CD4-positive, alpha-beta memory T cell (primary cell): ENCODE measurements at places on chromosomes 2 and 18. TPM values are rescaled to one million over a fixed set of nuclear protein-coding genes. Genes with fewer than 3 reads are reported as not detected.

DNA sequence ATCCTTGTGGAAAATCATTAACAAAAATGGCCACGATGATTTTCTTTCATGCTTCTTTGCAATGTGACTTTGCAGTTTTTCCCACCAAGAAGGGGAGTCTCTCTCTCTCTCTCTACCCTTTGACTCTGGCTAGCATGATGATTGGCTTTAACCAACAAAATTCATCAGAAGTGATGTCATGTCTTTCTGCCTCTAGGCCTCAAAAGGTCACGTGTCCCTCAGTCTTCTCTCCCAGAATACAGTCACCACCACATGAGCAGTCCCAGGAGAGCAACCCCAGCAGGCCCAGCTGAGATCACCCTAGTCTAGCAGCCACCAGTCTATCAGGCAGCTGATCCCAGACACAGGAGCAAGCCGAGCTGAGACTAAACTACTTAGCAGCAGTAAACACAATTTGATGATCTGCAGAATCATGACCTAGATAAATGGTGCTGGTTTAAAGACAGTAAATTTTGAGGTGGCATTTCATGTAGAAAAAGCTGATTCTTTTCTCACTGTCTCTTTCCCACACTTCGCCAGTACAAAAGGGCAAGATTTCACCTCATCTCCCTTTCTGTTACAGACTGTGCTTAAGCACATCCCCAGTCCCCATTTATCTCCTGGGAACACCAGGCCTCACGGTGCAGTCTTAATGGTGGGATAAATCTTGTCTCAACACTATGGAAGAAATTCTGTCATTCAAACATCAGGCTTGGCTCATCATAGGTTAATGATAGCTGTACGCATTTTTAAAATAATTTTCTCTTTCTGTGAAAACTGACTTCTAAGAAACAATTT lies 132.7 kb downstream of the SCG2 start:
- H3K4me1 ChIP-seq: no peaks in the 10 kb centered on the region
- no peak for DNase-seq
- H3K27ac ChIP-seq: no peak overlapping the region
- no peaks in the 10 kb centered on the region for H3K36me3 ChIP-seq
- no peaks in the 10 kb centered on the region for H3K27me3 ChIP-seq

- H3K36me3 ChIP-seq: no peaks in the 10 kb centered on the region
- H3K4me1 ChIP-seq: no peaks in the 10 kb centered on the region
- H3K4me3 ChIP-seq: no peak overlapping the region
- H3K27ac ChIP-seq: no peak overlapping the region
- H3K27me3 ChIP-seq: no peaks in the 10 kb centered on the region
Measured at GRCh38 chr2:6401301-6401700, 464.4 kb downstream of the CMPK2 start.

DNA sequence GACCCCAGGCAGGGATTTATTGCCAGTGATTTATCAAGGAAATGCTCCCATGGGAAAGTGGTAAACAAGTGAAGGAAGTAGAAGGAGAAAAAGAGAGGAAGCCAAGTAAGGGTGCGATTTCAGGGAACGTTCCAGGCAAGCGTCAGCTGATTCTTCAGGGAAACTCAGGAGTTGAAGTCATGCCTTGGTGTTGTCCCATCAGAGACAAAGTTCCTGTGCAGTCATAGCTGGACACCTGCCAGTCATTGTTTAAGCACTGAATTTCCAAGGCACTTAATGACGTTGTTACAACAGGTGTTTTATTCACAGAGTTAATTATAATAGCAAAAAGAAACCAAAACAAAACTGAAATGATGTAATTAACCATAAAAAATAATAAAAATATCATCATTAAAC lies 381.8 kb upstream of the CRIM1 start:
- DNase-seq: no peak
- no peaks in the 10 kb centered on the region for H3K27me3 ChIP-seq
- H3K27ac ChIP-seq: no peak overlapping the region
- peaks cover 19% of the 10 kb centered on the region for H3K4me1 ChIP-seq

DNA sequence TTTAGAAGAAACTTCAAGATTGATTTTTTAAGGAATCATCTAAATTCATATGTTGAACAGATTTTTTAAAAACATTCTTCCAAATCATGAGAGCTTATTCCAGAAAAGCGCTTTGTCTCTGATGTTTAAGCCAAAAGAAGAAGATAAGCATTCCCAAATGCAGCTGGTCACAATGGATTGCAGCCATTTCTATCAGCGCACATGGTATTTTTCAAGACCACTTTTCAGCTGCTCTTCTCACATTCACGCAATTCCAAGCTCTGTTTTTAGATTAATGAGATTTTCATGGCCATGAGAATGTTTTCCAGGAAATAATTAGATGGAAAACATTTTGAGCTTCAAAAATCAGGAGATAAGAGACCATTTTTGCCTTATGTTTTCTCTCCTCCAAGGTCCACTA lies 8.7 kb downstream of the OSBPL1A start:
- no peak overlapping the region for H3K27ac ChIP-seq
- H3K4me1 ChIP-seq: no peaks in the 10 kb centered on the region
- H3K36me3 ChIP-seq: no peaks in the 10 kb centered on the region
- DNase-seq: no peak
- no peaks in the 10 kb centered on the region for H3K27me3 ChIP-seq

Gene NEB
- total RNA-seq: 2.1 TPM

- H3K4me1 ChIP-seq: no peaks in the 10 kb centered on the region
- no peak for DNase-seq
- H3K36me3 ChIP-seq: no peaks in the 10 kb centered on the region
- no peak overlapping the region for H3K27ac ChIP-seq
Measured at GRCh38 chr2:104866883-104867812, 13.2 kb downstream of the POU3F3 start.

Gene DNAJC5G
- total RNA-seq: not detected

DNA sequence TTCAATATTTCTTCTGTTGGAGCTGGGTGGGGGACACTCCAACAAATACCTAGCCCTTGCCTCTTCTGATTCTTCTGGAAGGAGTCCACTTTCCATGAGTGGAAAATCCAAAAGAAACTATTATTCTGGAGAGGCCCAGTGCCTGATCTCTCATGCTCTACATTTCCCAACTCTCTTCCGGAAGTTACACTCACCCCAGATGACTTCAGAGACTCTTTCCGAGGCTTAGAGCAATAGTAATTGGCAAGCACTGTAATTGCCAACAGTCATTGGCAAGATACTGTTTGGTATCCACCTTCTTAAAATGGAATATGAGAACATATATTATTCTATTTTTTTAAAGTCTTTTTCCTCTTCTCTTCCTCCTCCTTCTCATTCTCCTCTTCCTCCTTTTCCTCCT lies 60.5 kb upstream of the CYRIA start:
- no peaks in the 10 kb centered on the region for H3K4me1 ChIP-seq
- H3K4me3 ChIP-seq: no peak overlapping the region
- no peaks in the 10 kb centered on the region for H3K36me3 ChIP-seq
- H3K27me3 ChIP-seq: no peaks in the 10 kb centered on the region
- no peak for DNase-seq

Gene CLEC4F
- total RNA-seq: not detected

- DNase-seq: no peak
- no peak overlapping the region for H3K4me3 ChIP-seq
- H3K27me3 ChIP-seq: no peaks in the 10 kb centered on the region
Measured at GRCh38 chr2:120859814-120860578, 124.3 kb downstream of the GLI2 start.

DNA sequence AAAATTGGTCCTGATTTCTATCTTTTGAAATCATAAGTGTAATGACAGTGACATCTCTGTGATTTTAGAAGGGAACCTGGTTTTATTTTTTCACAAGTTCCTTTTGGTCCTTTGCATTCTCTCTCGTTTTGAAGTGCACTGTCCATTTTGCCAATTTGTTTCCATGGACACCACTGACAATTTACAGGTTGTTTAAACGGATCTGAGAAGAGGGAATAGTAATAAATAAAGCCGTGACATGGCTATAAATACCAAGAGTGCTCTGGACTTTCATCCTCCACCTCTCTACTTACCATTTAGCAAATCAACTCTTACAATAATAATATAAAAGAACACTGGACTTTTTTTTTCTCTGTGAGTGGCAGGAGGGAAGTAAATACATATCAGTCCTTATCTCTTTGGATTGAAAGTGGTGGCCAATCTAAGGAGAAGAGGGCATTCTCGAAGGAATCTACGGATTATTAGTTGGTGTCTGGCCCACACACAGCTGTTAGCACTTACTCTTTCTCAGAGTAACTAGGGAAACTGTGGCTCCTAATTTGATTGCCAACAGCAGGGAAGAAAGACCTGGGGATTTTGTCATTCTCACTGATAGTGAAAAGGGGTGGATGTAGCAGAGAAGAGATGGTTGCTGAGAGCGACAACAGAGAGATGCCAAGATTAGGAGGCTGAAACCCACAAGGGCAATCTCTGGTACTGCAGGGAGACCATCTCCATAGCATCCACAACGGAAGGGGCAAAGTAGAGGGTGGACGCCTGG lies 108.7 kb upstream of the FSHR start:
- no peak for DNase-seq
- no peaks in the 10 kb centered on the region for H3K4me1 ChIP-seq
- H3K27ac ChIP-seq: no peak overlapping the region
- H3K27me3 ChIP-seq: no peaks in the 10 kb centered on the region
- H3K36me3 ChIP-seq: no peaks in the 10 kb centered on the region
- H3K4me3 ChIP-seq: no peak overlapping the region

- no peaks in the 10 kb centered on the region for H3K27me3 ChIP-seq
- no peak for DNase-seq
- no peaks in the 10 kb centered on the region for H3K36me3 ChIP-seq
- no peak overlapping the region for H3K4me3 ChIP-seq
- H3K4me1 ChIP-seq: no peaks in the 10 kb centered on the region
Measured at GRCh38 chr2:70011335-70011734, 49.9 kb upstream of the ASPRV1 start.

GRCh38 chr2:176120364-176121189 lies 1.9 kb upstream of the HOXD9 start:
- H3K27ac ChIP-seq: no peak overlapping the region
- no peak for DNase-seq
- no peak overlapping the region for H3K4me3 ChIP-seq
- peaks cover 19% of the 10 kb centered on the region for H3K4me1 ChIP-seq
- peaks cover 80% of the 10 kb centered on the region for H3K27me3 ChIP-seq

GRCh38 chr2:61750624-61751023 lies 103.2 kb downstream of the FAM161A start:
- no peaks in the 10 kb centered on the region for H3K36me3 ChIP-seq
- H3K27me3 ChIP-seq: no peaks in the 10 kb centered on the region
- no peak overlapping the region for H3K27ac ChIP-seq
- no peak overlapping the region for H3K4me3 ChIP-seq

DNA sequence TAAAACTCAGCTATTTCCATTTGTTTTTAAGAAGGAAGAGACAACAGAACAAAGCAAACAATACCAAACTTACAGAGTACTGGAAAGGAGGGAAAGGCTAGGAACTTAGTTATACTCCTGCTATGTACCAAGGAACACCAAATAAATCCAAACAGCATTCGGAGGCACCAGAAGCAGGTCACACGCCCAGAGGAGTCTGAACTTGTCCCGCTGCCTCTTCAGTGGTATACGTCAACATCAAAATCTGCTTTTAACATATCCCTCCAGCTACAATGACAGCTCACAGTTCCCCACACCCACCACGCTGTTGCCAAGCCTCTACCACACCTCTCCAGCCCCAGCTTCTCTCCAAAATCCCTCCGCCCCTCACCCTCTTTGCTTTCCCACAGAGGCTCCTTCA lies 17.3 kb downstream of the C2orf76 start:
- no peaks in the 10 kb centered on the region for H3K27me3 ChIP-seq
- no peak for DNase-seq

GRCh38 chr18:4960578-4960977 lies 236.5 kb downstream of the AKAIN1 start:
- no peaks in the 10 kb centered on the region for H3K4me1 ChIP-seq
- no peak overlapping the region for H3K4me3 ChIP-seq
- H3K36me3 ChIP-seq: no peaks in the 10 kb centered on the region

- H3K27ac ChIP-seq: no peak overlapping the region
- no peaks in the 10 kb centered on the region for H3K4me1 ChIP-seq
- H3K36me3 ChIP-seq: no peaks in the 10 kb centered on the region
Measured at GRCh38 chr2:95310651-95311050, 13.5 kb downstream of the KCNIP3 start.

Gene AQP4
- total RNA-seq: not detected

GRCh38 chr2:34652636-34653035 lies 1053.5 kb upstream of the FAM98A start:
- H3K27me3 ChIP-seq: no peaks in the 10 kb centered on the region
- no peaks in the 10 kb centered on the region for H3K36me3 ChIP-seq
- no peak overlapping the region for H3K4me3 ChIP-seq
- H3K4me1 ChIP-seq: no peaks in the 10 kb centered on the region
- no peak overlapping the region for H3K27ac ChIP-seq
- DNase-seq: no peak

DNA sequence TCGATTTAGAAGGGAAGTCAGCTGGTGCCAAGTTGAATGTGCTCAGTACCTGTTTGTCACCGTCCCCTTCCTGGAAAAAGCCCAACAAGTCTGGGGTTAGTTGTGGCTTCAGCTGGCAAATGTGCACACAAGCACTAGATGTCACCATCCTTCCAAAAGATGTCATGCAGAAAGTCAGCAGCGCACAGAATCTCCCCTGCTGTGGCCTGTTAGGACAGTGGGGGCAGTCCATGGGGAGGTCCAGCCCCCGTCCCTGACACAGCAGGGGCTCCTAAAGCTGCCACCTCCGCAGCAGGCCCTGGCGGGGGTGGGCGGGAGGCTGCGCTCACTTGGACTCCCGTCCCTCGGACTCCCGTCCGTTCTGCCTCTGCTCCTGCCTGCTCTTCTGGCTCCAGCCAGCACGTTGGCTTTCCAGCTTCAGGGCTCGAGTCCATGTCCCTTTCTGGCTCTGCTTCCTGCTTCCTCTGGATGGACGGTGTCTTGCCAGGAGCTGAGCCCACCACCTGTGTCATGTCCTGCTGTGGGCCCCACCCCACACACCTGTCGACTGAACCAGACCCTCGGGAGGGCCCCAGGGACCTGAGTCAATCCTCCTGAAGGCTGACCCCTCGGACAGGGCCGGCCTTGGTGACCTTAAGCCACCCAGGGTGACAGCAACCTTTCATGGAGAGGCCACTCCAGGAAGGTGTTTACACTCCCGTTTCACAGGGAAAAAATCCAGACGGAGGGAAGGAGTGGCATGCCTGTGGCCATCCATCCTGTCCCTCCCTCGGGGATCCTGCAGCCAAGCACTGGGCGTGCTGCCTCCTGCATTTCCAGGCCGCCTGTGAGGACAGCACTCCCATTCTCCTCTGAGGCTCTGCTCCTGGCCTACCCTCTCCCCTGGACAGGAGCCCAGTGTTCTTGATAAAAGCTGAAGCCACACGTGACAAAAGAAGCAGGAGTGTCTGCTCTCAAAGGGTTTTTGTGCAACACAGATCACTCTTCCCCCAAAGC lies 8.5 kb downstream of the RAB17 start:
- H3K27ac ChIP-seq: no peak overlapping the region
- no peaks in the 10 kb centered on the region for H3K4me1 ChIP-seq
- no peak overlapping the region for H3K4me3 ChIP-seq

Gene SCYGR4
- not detected for total RNA-seq

DNA sequence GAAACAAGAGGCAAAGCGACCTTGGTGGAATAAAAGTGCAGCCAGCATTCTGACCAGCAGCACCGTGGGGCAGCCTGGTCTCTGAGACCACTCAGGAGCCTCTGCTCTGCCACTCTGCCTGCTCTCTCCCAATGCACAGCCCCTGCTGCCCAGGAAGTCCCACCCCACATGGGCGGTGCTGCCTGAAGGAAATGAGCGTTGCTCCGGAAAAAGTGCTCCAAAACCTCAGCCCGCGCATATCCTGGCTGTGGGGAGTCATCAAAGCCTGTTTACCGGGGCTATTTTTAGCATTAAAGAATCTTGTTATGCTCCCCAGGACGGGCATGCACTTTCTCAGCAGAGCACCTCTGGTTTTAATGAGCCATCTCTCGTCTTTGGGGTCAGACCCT lies 54.5 kb downstream of the EPAS1 start:
- H3K27ac ChIP-seq: peak overlapping the region; percentile 27
- peak overlapping the region; percentile 5 for H3K4me3 ChIP-seq
- DNase-seq: peak; percentile 76
- H3K27me3 ChIP-seq: no peaks in the 10 kb centered on the region
- no peaks in the 10 kb centered on the region for H3K36me3 ChIP-seq
- H3K4me1 ChIP-seq: peaks cover 55% of the 10 kb centered on the region
